ENCODE measurements at places on chromosomes 4 and X.

GRCh38 chrX:1389181-1389992, 2.5 kb downstream of the SLC25A6 start:
- no peak for DNase-seq

DNA sequence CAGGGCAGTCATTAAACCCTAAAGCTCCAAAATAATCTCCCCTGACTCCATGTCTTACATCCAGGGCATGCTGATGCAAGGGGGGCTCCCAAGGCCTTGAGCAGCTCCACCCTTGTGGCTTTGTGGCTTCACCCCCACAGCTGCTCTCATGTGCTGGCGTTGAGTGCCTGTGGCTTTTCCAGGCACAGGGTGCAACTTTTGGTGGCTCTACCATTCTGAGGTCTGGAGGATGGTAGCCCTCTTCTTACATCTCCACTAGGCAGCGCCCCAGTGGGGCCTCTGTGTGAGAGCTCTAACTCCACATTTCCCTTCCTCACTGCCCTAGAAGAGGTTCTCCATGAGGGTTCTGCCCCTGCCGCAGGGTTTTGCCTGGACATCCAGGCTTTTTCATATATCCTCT, 35.1 kb downstream of the CFAP299 start:
- no peak for DNase-seq

DNA sequence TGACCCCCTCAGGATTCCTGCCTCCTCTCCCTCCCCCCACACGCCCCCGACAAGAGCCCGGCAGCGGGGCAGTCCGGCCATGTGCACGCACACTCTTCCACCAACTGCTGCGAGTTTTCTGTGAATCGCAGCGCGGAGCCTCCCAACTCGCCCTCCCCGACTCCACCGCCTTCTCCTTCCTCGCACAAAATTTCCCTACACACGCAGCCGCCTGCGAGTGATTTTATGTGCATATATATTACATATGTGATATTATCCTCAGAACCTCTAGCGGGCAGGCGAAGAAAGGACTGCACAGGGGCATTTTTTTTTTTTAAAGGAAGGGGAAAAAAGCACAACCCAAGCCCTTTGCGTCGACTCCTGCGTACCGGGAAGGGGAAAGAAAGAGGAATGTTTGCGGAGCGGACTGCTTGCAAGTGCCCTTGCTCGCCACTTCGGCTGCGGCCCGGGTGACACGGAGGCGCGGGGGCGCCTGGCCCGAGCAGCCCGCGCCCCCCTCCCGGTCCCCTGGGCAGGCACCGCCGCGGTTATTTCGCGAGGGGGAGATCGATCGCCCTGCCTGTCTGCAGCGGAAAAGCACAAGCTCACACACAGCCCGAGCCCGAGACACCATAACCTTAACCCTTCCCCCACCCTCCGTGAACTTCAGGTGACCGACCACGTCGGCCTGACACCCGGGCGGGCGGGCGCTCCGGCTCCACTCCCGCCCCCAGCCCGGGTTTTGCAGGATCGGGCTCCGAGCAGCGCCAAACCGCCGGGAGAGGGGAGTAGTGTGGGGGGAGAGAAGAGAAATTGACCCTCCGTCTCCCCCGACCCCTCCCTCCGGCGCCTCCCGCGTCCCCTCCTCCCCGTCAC, 2.3 kb downstream of the ZNF827 start:
- DNase-seq = peak; percentile 92

DNA sequence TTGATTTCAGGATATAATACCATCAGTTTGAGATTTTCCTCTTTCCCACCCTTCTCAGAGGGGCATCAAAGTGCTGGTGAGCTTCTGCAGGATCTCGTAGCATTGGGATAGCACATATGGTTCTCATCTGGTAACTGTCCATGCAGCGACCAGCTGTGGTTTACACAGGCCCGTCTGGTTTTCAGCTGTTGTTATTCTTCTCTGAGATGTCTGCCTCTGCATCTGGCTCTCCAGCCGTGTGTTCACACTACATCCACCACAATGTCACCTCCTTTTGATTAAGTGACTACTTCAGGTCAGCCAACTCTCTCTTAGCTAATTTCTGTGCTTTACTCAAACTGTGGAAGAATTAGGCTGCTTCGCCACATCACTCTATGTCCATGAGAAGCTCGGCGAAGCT, 676.7 kb upstream of the TENM3 start:
- no peak for DNase-seq

GRCh38 chr4:7237873-7238272, 45.5 kb downstream of the SORCS2 start:
- DNase-seq = no peak

DNA sequence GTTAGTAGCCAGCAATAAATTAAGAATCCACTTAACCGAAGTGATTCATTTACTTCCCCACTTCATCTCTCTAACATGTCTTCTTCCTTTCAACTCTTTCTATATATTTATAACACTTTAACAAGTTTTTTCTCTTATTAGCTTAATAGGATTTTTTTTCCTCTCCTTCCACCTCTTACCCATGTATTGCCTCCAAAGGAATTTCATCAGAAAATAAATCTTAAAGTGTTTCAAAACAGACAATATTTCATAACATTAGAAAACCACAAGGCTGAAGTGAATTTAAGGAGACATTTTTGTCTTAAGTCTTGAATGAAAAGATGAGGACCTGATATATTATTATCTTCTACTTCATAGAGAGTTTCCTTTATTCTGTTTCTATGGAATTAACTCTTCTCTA, 101.5 kb downstream of the PDGFC start:
- no peak for DNase-seq

GRCh38 chrX:526295-527224, 104.0 kb upstream of the SHOX start:
- DNase-seq = no peak

- DNase-seq = no peak
These were observed 14.5 kb upstream of the ETNPPL start for GRCh38 chr4:108777388-108777787.

- no peak for DNase-seq
These were observed 232.7 kb downstream of the FSTL5 start for GRCh38 chr4:161931089-161931488.

- no peak for DNase-seq
These were observed 178.4 kb upstream of the IRS4 start for GRCh38 chrX:108914791-108915190.

DNA sequence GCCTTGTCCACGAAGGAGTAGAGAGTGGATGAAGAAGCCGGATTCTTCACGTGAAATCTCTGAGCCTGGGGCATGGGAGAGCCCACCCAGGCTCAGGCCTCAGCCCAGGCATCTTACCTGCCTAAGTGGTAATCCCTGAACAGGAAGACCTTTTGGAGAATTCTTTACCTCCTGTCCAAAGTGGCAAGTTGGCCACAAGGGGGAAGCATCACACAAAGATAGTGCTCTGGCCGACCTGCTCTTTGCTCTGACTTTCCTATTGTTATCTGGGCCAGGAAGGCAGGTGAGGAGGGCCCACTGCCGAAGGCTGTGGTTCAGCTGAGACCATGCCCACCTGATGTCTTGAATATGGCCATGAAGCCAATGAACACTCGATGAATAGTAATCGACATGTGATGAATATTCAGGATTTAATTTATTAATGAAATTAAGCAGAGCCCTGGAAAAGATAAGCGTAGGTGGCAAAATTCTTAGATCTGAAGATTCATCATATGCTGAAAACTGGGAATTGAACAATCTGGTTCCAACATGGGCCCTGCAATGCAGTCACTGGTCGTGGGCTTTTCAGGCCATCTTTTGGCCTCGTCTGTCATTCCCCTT, 93.8 kb downstream of the PDGFRA start:
- DNase-seq = peak; percentile 74

DNA sequence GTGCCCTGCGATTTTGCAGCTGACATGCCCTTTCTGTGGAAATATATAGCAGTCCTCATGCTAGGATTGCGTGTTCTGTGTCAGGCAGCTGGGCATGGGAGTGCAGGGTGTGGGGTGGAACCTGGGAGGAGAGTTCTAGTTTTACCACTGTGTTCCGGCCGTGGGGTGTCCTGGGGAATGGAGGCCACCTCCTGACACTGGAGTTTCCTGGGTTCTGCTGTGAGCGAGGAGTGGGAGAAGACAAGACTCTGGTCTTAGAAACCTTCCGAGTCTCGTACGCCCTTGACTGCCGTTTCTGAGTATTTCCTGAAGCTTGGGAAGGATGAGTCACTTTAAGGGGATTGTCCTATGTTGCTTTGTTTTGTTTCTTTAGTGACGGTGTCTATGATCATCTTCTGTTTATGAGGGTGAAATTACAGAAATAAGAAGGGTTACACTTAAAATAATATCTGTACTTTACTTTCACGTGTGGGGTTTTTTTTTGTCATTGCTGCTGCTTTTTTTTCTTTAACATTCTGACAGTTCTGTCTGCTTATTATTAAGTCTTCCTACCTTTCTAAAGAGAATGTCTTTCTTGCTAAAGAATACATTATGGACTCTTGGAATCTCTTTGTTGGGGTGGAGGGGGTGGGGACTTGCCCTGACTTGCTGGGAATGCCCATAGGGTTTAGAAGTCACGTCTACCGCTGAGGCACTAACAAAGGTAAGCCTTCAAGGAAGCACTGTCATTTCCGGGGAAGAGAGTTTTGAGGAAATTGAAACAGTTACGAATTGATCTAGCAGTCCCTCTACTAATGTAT, 19.1 kb downstream of the CD99 start:
- peak; percentile 80 for DNase-seq

All from HAP-1 (cell line).